ENCODE measurements at places on chromosomes 16 and 17.

- peak; percentile 78 for DNase-seq
These were observed 1.7 kb downstream of the KANSL1 start for GRCh38 chr17:46191322-46192188.

DNA sequence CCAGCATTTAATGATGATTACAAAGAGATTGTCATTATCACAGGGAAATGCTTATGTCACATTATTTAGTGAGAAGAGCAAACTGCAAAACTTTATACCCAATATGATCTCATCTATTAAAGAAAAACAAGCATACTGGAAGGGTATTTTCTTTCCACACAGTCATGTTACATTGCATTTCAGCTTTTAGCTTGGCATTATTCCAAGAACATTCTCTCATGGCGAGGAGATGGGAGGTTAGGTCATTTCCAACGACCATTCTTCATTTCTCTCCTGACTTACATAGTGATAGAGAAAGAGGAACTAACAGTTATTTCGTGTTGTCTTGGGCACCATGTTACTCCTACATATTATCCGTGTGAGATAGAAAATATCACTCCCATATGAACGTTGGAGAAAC is 309.4 kb upstream of the XYLT1 start:
- no peak for DNase-seq

DNA sequence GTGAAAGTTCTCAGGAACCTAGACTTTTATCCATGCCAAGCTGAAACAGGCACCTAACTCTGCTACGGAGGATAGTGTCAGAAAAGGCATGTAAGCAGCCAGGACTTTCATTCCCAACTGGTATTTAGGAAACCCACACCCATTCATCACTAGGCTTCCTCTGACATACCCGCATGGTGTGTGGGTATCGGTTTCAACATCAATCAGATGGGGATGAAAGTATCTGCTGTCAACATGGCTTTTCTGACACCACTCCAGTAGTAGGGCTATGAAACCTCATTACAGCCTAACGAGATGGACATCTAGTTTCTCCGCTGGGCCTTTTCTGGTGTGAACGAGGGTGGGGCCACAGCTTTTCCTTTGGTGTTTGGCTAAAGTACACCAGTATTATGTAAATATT is 1178.3 kb downstream of the CDH11 start:
- DNase-seq, result no peak

- no peak for DNase-seq
These were observed 40.0 kb downstream of the SOCS1 start for GRCh38 chr16:11215935-11216556.

DNA sequence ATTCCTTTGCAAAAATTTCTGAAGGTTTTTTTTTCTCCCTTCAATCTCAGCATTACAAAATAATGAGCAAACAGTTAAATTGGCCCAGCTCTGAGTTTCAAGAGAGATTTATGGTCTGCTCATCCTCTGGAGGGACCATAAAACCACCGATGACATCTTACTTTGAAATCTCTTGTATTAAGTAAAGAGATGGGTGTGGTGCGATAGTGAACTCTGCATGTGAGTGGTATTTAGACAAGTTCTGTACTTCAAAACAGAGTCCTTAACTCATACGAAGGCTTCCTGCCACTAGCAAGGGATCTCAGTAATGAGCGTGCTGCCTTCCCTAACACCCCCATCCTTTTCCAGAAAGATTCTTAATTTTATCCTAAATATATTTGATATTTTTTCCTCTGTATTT is 2.1 kb downstream of the FAM20A start:
- DNase-seq, result no peak

DNA sequence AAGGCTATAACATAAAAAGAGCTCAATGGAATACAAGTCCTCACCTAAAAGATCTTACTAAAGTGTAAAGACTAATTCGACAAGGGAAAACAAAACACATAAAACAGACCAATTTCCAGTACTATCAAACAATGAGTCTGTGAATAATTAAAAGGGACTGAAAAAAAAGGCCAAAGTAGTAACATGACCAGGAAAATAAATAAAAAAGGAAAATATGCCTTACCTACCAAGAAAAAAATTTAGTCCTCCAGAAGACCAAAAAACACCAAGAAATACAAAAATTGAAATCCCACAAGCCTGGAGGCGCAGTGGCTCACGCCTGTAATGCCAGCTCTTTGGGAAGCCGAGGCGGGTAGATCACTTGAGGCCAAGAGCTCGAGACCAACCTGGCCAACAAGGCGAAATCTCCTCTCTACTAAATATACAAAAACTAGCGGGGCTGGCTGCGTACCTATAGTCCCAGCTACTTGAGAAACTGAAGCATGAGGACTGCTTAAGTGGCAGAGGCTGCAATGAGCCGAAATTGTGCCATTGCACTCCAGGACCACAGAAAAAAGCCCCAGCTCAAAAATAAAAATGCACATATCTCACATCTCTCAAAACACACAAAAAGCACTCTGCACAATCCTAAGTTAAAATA is 60.8 kb downstream of the TEX14 start:
- peak; percentile 59 for DNase-seq

DNA sequence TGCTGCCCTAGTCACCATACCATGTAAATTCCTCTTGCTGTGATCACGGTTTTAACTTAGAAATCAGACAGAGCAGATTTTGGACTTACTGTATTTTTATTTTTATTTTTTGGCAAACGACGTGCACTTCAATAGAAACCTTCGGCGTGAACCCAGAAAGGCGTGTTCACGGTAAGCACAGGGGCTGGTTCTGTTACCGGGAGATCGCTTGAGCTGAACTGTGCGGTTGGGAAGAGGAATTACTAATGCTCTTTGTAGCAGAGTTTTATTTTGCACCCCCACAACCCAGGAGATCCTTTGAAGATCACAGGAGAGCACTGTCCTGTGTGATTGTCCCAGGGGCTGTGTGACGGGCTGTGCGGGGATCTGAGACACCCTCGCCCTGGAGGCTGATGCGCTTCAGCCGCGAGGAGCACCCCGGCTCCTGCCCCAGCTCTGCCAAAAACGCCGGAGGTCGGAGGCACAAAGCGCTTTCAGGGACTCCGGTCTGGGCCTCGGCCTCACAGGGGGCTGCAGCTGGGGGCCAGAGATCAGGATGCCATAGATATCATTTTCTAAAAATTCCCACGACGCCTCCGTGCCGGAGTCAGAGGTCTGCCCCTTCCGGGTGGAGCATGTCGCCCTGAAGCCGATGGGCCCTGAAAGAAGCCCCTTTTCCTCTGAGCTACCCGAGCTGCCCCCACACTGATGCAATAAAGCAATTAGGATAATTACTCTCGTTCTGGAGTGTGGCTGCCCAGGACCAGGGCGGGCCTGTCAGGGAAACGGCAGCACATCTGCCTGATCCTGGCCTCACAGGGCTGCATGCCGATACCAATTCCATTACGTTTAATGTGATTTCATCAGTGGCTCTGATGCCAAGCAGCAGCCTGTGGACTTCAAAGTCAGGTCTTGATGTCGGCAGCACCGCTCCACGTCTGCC is 71.8 kb downstream of the LMF1 start:
- no peak for DNase-seq

- DNase-seq, result no peak
These were observed 373.3 kb downstream of the SLC39A11 start for GRCh38 chr17:72719206-72719577.

- DNase-seq, result peak; percentile 41
These were observed 26.2 kb upstream of the PIK3R5 start for GRCh38 chr17:8991514-8992285.

DNA sequence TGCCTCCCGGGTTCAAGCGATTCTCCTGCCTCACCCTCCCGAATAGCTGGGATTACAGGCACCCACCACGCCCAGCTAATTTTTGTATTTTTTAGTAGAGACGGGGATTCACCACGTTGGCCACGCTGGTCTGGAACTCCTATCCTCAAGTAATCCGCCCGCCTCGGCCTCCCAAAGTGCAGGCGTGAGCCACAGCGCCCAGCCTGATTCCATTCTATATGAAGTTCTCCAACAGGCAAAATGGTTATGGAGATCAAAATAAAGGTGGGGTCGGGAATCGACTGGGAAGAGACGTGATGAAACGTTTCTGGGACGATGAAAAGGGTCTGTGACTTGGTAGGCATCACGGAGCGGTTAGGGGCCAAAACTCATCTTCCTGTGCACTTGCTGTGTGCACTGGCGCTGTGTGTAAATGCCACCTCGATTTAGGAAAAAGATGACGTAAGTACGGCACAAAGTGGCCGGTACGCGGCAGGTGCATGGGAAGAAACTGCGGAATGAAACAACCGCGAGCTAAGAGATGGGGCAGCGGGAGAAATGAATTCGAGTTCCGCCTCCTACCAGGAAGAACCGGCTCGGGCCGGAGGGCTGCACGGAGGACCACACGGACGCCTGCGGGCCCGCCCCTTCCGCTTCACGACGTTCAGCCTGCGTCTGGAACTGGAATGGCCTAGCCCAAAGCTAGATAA is 1.6 kb downstream of the TP53 start:
- peak; percentile 81 for DNase-seq

DNA sequence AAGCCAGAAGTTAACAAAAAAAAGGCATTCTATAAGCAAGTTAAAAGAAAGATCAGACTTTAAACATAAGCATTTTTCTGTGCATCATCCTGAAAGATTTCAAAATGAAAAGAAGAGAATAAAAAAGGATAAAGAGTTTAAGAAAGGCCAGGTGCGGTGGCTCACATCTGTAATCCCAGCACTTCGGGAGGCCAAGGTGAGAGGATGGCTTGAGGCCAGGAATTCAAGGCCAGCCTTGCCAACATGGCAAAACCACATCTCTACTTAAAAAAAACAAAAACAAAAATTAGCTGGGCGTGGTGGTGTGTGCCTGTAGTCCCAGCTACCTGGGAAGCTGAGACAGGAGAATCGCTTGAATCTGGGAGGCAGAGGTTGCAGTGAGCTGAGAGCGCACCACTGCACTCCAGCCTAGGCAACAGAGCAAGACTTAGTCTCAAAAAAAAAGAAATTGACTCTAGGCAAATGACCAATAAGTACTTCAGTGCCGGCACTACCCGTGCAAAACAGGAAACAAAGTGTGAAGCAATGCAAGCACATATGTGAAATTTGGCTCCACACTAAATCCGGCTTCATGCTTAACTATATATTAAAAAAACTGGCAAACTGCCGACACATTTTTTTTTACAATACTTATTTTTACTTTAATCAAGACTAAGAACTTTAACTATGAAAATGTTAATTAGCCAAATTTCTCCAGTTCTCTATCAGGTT is 83.2 kb upstream of the C17orf78 start:
- no peak for DNase-seq

DNA sequence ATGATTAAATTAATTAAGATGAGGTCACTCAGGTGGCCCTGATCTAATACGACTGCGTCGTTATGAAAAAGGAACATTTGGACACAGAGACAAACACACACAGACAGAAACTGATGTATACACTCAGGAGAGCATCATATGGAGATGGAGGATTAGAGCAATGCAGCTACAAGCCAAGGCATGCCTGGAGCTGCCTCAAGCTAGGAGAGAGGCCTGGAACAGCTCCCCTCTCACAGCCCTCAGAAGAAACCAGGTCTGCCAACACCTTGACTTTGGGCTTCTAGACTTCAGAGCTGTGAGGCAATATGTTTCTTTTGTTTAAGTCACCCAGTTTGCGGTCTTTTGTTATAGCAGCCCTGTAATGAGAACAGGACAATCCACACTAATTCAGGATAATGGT is 318.9 kb downstream of the HS3ST3B1 start:
- no peak for DNase-seq

DNA sequence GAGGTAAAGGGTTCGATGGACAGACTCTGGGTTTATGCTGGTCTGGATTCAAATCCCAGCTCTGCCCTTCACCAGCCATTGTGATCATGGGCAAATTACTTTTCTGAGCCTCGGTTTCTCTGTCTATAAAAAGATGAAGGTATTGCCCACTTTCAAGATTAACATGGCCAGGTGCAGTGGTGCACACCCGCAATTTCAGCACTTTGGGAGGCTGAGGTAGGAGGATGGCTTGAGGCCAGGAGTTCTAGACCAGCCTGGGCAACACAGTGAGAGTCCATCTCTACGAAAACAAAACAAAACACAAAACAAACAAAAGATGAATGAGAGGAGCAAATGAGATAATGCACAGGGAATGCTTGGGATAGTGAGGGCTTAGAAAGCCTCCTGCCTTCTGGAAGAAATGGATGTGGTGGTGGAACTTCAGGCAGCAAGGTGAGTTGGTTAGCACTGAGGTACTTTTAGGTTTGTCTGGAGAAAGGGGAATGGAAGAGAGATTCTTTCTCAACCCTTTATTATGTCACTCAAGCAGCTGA is 8.5 kb downstream of the ADGRG3 start:
- DNase-seq, result no peak

GRCh38 chr16:57906382-57907316 is 64.3 kb downstream of the CNGB1 start:
- DNase-seq, result no peak

- no peak for DNase-seq
These were observed 63.5 kb upstream of the DNAH17 start for GRCh38 chr17:78640700-78641099.

DNA sequence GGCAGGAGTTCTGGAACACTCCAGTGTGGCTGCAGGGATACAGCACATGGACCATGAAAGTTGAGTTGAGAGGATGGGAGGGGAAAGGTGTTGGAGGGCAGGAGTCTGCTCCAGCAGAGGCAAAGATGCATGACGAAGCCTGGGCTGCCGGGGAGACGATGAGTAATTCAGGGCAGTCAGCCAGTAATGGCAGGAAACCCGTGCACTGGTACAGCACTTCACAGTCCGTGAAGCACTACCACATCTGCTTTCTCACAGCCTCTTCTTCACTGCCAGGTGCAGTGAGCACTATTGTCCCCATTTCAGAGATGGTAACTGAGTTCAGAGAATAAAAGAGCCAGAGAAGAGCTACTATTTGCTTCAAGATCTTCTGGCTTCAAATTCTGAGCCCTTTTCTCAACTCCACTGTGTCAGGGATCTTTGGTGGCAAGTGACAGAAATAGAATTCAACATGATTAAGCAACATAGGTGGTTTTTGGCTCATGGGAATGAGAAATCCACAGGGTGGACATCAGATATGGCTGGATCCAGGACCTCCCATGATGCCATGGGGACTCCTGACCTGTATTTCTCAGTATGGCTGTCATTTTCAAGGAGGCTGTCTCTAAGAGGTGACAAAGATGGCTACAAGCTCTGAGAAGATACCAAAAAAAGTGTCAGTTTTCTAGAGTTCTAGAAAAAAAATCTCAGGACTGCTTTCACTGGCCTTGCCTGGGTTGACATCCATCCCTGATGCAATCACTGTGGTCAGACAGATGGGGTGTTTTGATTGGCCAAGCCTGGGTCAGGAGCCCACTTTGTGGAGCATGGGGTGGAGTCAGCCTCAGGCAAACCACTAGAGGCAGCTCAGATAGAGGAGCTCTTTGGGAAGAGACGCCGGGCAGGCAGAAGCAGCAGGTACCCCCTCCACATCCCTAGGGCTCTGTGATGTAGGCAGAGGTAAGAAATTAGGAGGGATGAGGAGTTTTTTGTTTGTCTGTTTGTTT is 24.7 kb downstream of the IL21R start:
- DNase-seq, result no peak
